ENCODE measurements at places on chromosomes 6 and 20.
A peak's percentile ranks its signal among the peaks of the same experiment; 100 is the strongest.

GRCh38 chr20:23147647-23147963 is 61.5 kb upstream of the CD93 start:
- DNase-seq, result no peak

- no peak for DNase-seq
Measured at GRCh38 chr6:15344831-15345230, 99.0 kb downstream of the JARID2 start.

GRCh38 chr6:39952167-39952566 is 17.9 kb upstream of the MOCS1 start:
- no peak for DNase-seq

GRCh38 chr6:155317186-155317585 is 2.9 kb upstream of the TFB1M start:
- DNase-seq, result no peak

DNA sequence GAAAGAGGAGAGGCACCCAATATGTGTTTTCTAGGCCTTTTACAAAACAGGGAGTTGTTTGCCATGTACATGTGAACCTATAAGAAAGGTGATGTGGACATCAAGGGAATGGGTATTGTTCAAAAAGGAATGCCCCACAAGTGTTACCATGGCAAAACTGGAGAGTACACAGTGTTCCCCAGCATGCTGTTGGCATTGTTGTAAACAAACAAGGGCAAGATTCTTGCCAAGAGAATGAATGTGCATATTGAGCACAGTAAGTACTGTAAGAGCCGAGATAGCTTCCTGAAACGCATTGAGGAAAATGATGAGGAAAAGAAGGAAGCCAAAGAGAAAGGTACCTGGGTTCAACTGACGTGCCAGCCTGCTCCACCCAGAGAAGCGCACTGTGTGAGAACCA is 13.1 kb downstream of the QRSL1 start:
- DNase-seq, result no peak

DNA sequence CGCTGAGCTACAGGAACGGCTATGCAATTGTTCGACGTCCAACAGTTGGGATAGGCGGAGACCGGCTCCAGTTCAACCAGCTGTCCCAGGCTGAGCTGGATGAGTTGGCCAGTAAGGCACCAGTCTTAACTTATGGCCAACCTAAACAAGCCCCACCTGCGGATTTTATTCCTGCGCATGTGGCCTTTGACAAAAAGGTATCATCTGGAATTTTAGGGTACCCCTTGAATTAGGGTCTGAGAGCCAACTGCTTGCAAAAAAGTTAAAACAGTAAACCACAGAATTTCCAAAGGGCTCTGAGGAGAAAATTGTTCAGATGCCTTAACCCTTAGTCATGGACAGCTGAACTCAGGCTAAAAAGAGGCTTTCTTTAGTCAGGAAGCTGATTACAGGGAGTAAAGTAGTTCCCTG is 3.8 kb downstream of the EFHC1 start:
- DNase-seq, result peak; percentile 54

DNA sequence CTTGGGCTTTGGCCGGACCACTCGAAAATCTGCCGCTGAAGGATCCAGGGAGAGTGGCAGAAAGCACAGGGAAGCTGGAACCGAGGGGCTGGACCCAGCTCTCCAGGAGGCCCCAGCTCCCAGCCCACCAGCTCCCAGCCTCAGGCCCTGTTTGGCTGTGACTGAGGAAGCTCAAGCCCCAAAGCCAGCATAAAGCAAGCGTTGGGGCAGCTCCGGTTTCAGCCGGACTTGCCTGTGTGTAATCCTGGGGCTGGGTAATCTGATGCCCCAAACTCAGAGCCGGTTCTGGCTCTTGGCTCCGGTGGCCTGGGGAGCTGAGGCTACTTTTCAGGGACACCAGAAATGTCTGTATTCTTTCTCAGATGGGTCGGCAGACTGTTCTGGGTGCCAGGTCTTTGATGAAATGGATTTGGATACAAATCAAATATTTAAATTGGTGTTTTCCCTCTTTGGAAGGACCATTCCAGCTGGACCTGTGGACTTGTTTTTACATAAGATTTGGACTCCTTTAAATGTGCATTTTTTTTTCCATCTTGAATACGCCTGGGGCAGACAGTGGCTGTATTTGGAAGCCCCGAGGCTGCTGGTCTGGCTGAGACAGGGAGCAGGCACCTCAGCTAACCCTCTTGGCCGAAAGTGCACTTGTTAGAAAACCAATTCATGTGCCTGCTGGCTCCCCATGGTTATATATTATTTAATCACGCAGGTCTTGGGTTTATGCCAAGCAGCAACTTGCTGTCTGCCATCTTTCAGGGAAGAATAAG is 29.7 kb downstream of the RPP40 start:
- no peak for DNase-seq
